ENCODE measurements at places on chromosomes 5 and 9. TPM values are rescaled to one million over a fixed set of nuclear protein-coding genes. Genes with fewer than 3 reads are reported as not detected.

GRCh38 chr5:94910721-94911120 is 292.3 kb downstream of the SLF1 start:
- no peak for DNase-seq

DNA sequence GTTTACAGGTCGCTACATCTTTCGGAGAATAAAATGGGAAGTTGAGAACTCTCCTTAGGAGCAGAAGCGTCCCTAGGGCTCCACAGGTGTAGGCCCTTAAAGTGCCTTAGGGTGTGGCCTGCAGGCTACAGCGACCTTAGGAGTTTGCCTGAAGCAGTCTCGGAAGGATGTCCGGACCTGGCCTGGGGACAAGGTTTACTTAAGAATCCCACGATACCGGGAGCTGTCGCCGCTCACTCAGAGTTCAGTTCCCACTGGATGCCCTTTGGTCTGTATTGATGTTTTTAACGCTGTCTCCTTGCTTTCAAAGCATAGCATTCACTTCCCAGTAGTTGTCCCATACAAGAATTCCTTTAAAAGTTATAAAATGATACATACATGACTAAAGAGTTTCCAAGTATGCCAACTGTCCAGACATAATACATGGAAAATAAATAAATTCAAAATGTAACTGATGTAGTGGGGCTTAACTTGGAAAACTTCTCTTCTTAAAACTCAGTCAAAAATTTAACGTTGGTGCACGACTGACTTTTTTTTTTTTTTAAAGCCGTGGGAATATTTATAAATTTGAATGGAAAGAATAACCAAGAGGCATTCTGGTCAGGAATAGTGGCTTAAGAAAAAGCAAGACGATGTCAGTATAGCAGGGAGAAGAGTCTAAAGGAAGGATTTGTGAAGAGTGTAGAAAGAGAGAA is 848 bp downstream of the RAD50 start:
- DNase-seq = peak; percentile 56

GRCh38 chr5:147629196-147629595 is 119.3 kb upstream of the DPYSL3 start:
- DNase-seq = no peak

DNA sequence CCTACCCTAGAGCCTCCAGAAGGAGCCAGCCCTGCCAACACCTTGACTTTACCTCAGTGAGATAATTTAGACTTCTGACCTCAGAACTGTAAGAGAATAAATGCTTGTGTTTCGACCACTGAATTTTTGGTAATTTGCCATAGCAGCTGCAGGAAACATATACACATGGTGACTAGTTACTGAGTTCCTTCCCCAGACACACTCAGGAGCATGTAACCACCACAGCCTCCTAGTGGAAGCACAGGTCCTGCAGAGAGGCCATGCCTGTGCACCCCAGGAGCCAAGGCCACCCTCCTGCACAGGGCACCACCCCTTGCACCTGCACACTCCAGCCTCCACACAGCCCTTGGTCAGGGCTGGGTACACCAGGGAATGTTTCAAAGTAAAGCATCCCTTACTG is 7.6 kb upstream of the CAMSAP1 start:
- DNase-seq = no peak

GRCh38 chr5:179733772-179734126 is 1.1 kb downstream of the MAML1 start:
- DNase-seq = no peak

GRCh38 chr9:69546265-69546664 is 125.9 kb downstream of the APBA1 start:
- no peak for DNase-seq

GRCh38 chr9:99093492-99093791 is 11.5 kb upstream of the TGFBR1 start:
- no peak for DNase-seq

DNA sequence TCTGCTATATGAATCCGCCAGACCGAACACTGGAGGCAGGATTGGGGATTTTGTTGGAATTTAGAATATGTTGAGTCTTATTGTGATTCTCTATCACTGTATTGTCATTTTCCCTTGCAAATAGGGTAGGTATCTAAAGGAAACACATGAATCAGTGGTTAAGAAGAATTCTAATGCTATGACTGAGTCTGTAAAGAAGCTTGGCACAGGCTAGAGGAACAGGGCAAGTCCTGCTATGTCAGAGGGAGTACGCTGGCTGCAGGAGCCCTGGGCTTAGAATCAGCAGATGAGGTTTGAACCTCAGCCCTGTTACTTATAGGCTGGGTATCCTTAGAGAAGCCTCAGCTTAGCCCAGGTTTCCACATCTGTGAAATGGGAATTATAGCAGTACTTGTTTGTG is 198.1 kb downstream of the NR3C1 start:
- DNase-seq = no peak

DNA sequence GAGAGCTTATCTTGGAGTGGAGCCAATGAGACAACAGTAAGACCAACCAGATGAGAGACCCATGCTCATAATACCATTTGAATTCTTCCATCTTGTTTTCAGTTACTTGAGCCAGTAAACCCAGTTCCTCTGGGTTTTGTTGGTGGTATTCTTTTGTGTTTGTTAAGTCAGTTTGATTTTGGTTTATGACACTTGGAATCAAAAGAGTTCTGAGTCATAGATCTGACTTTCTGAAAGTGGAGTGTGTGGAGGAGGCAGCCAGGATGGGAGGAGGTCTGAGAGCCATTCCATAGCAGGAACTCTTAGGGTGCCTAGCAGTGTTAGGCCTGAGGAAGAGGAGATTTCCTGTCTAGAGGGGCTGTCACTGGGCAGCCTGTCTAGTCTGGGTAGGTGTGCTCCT is 24.6 kb upstream of the PANK3 start:
- no peak for DNase-seq

- DNase-seq = no peak
These were observed 5.3 kb downstream of the ATOSB start for GRCh38 chr9:35110327-35110761.

- DNase-seq = no peak
These were observed 17.4 kb downstream of the FRMPD1 start for GRCh38 chr9:37668116-37668601.

- DNase-seq = no peak
These were observed 80.0 kb upstream of the NFIL3 start for GRCh38 chr9:91503673-91504081.

DNA sequence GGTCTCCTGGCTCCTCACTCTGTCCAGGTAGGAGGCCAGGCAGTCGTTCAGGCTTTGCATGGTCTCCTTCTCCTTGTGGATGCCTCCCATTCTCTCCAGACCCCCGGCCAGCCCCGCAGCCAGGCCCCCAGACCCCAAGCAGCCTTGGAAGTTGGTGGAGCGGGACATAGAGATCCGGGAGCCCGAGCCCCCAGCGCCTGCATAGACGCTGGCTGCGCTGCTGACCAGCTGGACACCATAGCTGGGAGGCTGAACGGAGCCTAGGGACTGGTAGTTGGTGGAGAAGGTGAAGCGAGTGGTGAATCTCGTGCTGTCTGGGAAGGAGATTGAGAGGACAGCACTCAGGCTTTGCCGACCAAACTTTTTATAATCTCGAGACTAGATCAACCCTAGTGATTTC is 35.9 kb downstream of the FOXI1 start:
- no peak for DNase-seq

- DNase-seq = no peak
These were observed 32.2 kb downstream of the ANXA6 start for GRCh38 chr5:151125421-151125820.

DNA sequence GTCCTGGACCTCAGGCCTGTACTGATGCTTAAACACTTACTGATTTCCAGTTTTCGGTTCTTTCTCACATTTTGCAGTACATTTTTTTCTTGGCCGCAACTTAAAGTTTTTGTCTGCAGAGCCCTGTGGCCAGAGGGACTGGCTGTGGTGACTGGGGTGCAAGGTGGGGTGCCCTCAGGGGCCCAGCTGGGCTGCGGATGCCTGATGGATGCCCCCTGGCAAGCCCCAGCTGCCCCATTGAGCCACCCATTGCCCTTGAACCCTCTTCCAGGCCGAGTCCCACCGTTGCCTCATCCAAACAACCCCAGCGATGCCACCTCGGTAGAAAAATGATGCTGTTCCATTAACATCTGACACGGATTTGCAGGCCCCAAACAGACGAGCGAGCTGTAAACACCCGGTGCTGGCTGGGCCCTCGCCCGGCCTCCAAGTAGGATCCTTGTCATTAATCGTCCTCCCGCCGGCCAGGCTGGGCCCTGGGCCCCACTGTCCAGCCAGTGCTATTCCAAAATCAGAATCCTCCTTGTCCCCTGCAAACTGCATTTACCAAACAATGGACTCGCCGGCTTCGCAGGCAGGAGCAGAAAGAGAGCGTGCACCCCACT is 107.9 kb downstream of the PHF2 start:
- DNase-seq = no peak

DNA sequence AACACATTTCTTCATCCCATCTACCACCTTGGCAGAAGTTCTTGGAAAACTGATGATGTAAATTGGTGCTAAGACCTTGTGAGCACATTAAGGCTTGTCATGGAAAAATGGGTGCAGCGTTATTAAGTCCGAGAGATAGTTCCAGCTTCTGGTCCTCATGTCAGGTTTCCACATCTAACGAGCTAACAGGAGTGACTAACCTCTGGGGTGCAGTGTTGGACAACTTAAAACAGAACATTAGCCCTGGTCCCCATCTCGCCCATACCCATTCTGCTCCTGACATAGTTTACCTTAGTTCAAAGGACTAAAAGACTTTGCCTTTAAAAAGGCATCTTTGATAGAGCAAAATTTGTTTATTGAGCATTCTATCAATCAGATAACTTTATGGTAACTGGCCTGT is 128.0 kb downstream of the SLC1A3 start:
- no peak for DNase-seq

DNA sequence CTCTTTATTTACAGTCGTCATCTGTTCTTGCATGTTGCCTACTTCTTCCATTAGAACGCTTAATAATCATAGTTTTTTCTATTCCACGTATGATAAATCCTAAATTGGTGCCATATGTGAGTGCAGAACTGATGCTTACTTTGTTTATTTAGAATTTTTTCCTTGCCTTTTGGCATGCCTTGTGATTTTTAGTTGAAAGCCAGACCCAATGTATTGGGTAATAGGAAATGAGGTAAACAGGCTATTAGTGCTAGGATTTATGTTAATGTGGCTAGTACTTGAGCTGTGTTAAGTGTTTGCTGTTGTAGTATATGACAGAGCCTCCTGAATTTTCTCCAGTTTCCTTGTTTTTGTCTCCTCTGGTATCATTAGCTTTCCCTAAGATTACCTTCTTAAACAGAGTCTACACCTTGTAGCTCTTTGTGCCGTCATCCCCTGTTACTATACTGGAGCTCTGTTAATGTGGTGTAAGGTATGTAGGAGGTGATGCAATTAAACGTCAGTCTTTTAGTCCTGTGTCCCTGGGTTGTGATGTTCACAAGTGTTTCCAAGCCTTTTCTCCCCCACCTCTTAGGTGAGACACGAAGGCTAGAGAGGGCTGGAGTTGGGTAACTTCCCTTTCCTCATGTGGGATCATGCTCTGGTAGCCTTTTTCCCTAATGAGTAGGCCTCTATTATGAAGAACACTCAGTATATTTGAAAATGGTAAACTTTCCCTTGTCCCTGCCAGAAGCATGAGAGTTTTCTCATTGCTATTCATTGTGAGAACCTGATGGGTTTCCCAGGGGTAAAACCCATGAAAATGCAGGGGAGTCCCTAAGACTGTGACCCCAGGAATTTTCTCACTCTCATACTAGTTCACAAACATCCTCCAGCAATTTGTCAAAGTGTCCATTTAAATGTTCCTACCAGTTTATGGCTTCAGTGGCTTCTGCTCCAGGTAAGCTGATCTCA is 21.2 kb downstream of the SPATA31D3 start:
- DNase-seq = no peak

PCDHA6 gene
- total RNA-seq = not detected

IFNA21 gene
- total RNA-seq = not detected

GLIPR2 gene
- 17.0 TPM for total RNA-seq

ZNF879 gene
- total RNA-seq = 2.7 TPM

GNE gene
- total RNA-seq = 10.0 TPM

MCTP1 gene
- 0.87 TPM for total RNA-seq

ZFP2 gene
- total RNA-seq = 0.56 TPM
